ENCODE measurements at places on chromosomes 12 and 14.

- DNase-seq, result no peak
These were observed 16.3 kb downstream of the ASPG start for GRCh38 chr14:104101651-104102281.

DNA sequence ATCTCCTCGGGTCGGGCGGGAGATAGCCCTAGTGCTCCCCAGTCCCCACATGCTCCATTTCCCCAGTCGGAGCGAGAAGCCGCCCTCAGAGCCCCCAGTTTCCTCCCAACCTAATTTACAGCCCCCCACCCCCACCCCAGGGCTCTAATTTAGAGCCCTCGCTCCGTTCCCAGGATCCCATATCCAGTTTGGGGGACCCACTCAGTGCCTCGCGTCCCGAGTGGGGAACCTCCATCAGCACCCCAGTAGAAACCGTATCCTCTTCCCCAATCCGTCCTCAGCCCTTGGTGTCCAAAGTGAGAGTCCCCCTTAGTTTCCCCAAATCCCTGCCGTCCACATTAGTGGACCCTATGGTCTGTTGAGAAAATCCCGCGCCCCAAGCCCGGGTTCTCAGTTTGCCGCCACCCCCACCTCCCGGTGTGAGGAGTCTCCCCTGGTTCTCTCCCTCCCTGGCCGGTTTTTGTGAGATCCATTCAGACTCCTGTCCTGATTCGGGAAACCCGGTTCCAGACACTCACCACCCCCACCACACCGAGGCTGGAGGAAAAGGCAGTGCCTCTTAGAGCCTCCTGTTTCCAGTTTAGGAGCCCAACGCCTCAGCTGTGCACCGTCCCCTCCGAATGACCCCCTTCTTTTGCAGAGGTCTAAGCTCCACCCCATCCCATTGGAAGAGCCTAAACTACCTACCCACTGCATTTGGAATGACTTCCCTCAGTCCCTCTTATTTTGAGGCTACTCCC, 809 bp upstream of the MSI1 start:
- no peak for DNase-seq

DNA sequence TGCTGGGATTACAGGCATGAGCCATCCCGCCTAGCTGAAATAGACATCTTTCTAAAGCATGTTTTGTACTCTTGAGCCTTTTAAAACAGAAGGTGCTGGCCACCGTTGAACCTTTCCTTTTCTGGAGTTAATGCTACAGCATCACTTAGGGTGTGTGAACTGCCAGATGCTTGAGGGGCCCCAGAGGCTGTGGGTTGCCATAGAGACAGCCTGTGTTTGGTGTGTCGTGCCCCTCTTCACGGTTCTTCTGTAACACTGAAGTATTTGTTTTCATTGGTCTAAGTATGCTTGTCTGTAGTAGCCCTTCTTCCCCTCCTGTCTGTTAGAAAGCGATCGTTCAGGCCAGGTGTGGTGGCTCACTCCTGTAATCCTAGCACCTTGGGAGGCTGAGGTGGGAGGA, 30.8 kb downstream of the PLEKHG3 start:
- no peak for DNase-seq

GRCh38 chr12:96049101-96049500, 13.7 kb upstream of the LTA4H start:
- no peak for DNase-seq

- DNase-seq, result no peak
These were observed 18.7 kb upstream of the CCDC91 start for GRCh38 chr12:28171356-28172060.

DNA sequence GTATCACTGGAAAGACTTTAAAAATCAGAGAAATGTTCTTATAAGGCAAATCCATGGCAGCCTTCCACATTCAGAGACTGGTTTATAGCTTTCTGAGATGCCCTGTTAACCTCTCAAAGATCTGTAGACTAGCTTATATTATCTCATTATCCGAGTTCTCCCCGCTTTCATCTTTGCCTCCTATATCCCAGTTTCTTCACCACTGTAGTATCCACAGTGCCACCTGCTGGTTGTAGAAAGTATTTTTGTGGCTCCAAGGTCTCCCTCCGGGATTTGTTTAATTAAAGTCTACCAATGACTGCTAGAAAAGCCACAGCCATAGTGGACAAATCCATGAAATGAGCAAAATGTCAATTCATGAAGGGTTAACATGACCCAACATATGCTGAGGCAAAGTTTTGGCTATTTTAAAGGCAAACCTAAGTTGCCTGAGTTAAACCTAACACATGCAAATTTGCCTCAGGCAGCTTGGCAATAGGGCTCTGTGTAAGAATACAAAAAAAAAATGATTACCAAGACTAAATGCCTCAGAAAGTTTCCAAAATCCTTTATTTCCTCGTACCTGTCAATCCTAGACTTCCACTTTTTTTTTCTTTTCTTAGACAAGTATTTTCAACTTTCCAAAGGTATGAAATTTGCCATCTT, 218.8 kb upstream of the BMP4 start:
- DNase-seq, result peak; percentile 6

DNA sequence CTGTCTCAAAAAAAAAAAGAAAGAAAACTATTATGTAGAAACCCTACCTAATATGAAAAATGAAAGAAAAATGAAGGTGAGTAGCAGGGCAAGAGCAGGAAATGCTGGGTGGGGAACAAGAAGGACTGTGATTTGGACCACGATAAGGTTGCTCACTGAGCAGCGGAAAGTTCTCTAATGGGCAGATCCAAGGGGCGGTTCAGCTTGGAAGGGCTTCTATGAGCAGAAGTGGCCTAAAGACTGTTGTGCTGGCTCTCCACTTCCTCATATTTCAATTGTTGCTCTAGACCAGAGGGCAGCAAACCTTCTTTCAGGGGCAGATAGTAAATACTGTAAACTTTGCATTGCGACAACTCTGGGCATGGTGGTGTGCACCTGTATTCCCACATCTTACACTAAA, 16.3 kb upstream of the NFYB start:
- DNase-seq, result no peak

DNA sequence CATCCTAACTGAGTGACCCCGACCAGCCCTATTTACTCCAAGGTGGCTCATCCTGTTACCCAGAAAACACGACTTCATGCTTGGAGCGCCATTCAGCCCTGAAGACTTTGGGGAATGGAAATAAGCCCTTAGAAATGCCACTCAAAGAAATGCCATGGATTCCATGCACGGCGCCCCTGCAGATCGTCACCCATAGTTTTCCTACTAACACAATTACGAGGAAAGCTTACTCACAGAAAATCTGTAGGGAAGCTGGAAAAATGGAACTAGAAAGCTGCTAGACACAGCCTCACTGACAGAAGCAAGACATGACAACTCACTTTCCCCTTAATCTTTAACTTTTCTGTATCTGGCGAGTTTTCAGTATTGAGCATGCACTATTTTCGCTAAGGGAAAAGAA, 19.5 kb downstream of the NUAK1 start:
- no peak for DNase-seq

- no peak for DNase-seq
These were observed 79.1 kb downstream of the TMEM117 start for GRCh38 chr12:43914923-43915468.
